Glutamatergic neuron (in vitro differentiated cells): ENCODE measurements at places on chromosomes 11 and 22. TPM values are rescaled to one million over a fixed set of nuclear protein-coding genes. Genes with fewer than 3 reads are reported as not detected.

UBQLN3 gene
- not detected for total RNA-seq

ALKBH3 gene
- total RNA-seq = 30.4 TPM

ANKK1 gene
- not detected for total RNA-seq

GRCh38 chr11:61524963-61525587 lies 16.5 kb downstream of the LRRC10B start:
- DNase-seq = no peak

- DNase-seq = peak; percentile 82
These were observed 5.2 kb upstream of the GCAT start for GRCh38 chr22:37802310-37803194.

DNA sequence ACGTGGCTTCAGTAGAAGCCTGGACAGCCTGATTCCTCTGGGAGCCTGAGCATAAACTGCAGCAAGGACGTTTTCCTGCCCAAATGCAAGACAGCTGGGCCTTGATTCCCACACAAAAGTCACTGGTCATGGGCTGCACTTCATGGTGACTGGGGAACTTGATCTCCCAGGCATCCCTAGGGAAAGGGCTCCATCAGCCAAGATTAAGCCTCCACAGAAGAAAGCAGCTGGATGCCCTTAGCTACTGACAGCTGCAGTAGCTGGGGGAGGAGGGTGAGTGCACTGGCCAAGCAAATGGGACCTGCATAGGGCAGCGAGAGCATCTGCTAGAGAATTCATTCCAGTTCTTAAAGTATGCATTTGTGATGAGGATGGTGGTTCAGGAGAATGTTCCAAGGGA lies 267.4 kb upstream of the ISX start:
- DNase-seq = peak; percentile 43

GRCh38 chr11:121807051-121807450 lies 309.0 kb downstream of the BLID start:
- DNase-seq = no peak

DNA sequence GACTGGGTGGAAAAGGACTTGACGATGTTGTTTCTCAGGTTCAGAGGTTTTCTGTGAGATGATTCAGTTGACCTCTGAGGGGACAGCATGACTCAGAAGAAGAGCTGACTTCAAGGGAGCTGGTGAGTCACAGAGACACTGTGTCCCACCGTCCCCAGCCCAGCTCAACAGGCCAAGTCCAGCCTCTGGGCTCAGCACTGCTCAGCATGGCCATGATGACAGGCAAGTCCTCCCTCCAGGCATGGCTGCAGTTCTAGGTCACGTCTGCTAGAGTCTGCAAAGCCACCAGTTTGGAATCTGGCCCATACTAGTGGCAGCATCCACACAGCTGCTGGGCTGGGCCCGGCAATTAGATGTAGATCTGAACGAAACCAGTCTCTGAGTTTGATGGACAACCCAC lies 12.9 kb downstream of the TRIM29 start:
- DNase-seq = no peak
